ENCODE measurements at places on chromosomes 13 and 19.

DNA sequence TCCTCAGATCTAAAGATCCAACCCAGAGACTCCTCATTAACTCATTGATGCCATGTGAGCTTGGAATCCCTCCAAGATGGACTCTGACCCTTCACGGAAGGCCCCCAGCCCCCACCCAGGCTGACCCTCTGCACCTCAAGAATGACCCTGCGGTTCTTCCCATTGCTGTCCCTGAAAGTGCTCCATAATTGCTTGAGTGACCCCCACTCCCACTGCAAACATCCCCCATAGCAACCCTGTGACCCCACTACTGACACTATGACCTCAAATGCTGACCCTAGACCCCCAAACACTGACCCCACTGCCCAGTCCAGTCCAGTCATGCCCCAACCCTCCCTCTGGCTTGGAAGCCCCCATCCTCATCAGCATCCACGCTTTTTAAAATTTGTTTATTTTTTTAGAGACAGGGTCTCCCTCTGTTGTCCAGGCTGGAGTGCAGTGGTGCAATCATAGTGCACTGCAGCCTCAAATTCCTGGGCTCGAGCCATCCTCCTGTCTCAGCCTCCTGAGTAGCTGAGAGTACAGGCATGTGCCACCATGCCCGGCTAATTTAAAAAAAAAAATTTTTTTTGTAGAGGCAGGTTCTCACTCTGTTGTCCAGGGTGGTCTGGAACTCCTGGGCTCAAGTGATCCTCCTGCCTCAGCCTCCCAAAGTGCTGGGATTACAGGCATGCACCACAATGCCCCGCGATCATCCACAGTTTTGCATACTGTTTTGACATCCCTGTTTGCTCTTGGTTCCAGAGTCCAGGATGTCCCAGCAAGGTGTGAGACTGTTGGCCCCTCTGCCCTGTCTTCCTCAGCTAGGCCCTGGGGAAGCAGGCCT, 855 bp downstream of the LYL1 start:
- DNase-seq = no peak

- DNase-seq = no peak
Observed at GRCh38 chr13:49635599-49636433, 7.5 kb downstream of the ARL11 start.

GRCh38 chr19:41407271-41407670, 9.7 kb downstream of the BCKDHA start:
- DNase-seq = no peak

DNA sequence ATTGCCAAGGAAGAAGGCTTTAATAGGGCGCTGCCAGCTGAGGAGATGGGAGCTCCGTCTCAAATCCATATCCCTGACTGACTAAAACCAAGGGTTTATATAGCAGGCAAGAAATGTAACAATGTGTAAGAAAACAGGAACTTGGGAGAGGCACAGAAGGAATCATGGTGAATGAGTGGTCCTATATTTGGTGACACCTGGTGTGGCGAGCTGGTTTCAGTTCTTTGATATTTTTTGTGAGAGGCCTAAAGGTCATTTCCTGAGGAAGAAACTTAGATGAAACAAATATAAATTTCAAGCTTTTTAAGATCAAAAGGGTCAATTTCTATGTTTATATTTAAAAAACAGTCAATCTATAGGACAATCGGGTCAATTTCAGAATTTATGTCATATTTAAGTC, 826.3 kb downstream of the SLITRK6 start:
- no peak for DNase-seq

DNA sequence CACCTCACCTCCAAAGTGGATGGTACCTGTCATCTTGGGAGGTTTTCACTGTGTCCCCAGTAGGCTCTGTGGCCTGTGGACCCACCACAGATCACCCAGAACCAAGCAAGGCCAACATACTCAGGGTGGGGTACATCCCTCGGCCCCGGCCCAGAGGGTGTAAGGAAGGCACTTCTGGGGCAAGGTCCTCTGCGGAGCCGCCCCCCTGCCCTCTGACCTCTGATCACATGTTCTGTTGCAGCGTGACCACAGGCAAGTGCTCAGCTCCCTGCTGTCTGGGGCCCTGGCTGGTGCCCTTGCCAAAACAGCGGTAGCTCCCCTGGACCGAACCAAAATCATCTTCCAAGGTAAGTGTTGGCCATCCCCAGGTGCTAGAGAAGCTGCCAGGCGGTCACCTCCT, 36.7 kb downstream of the TMEM161A start:
- no peak for DNase-seq

DNA sequence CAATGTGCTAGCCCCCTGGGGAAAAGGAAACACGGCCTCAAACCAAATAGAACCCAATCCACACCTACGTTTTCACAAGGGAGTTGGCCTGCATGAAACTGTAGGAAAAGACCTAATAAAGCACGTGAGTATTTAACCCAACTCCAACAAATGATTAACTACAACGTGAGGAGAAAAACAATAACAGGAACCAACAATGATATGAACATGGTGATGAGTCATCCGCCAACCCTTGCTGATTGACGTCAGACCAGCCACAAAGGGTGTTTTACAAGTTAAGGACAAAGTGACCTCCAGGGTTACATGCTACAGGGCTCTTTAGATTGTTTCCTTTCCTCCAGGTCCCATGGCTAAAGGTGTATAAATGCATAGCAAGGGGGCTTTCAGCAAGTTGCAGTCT, 460.5 kb downstream of the COG6 start:
- no peak for DNase-seq

DNA sequence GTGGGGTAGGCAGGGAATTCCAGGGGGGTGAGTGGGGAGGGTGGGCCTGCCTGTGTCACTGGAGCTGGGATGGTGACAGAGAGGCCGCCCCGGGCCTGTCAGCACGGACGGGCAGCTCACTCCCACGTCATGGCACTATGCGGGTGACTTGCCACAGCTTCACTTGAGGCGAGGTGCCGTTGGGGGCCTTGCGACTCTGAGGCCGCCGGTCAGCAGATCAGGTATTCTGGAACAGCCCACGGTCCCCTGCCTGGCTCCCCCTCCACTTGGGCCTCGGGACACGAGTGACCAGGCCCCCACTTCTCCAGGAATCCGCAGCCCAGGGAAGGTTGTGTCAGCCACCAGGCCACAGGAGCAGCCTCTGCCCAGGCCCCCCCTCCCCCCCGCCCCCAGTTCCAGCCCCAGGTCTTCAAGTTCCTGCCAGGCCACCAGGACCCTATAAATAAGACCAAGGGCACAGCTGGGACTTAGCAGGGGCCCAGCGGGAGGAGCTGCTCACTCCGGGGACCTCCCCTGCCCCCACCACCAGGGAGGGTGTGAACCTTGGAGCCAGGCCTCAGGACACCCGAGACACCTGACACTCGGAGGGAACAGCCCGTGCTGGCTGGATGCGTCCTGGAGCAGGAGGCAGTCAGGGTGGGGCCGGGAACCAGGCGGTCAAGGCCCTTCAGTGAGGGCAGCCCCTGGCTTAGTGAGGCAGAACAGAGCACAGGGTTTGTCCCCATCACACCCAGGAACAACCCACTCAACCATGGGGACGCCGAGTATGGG, 2.7 kb upstream of the MIDN start:
- DNase-seq = no peak

DNA sequence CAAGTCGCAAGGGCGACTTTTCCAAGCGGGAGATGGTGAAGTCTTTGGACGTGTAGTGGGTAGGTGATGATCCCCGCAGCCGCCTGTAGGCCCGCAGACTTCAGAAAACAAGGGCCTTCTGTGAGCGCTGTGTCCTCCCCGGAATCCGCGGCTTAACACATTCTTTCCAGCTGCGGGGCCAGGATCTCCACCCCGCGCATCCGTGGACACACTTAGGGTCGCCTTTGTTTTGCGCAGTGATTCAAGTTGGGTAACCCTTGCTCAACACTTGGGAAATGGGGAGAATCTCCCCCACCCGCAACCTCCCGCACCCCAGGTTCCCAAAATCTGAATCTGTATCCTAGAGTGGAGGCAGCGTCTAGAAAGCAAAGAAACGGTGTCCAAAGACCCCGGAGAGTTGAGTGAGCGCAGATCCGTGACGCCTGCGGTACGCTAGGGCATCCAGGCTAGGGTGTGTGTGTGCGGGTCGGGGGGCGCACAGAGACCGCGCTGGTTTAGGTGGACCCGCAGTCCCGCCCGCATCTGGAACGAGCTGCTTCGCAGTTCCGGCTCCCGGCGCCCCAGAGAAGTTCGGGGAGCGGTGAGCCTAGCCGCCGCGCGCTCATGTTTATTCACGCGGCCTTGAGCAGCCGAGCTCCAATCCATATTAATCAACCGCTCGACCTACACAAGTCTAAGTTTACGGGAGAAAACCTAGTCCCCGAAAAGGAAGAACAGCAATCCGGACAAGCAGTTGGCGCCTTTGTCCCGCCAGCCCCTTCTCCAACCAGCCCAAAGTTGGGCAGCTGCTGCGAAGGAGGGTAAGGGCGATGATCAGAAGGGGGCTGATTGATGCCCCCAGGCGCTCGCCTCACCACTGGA, 9.9 kb downstream of the SOX21 start:
- no peak for DNase-seq

GRCh38 chr13:94177041-94177440, 302.4 kb downstream of the DCT start:
- DNase-seq = no peak

All from stimulated activated CD4-positive, alpha-beta T cell treated with anti-CD3 and anti-CD28 coated beads, TNF-alpha, amount 100 ng/mL, for 1 hour (primary cell).